ENCODE measurements at places on chromosomes 1 and 21.

- DNase-seq, result no peak
Measured at GRCh38 chr1:167453123-167453522, 65.2 kb downstream of the CD247 start.

- DNase-seq, result no peak
Measured at GRCh38 chr1:183155939-183156338, 30.1 kb upstream of the LAMC2 start.

GRCh38 chr1:171509191-171509590 is 23.9 kb downstream of the PRRC2C start:
- no peak for DNase-seq

- DNase-seq, result no peak
Measured at GRCh38 chr1:166080277-166080966, 86.4 kb downstream of the FAM78B start.

DNA sequence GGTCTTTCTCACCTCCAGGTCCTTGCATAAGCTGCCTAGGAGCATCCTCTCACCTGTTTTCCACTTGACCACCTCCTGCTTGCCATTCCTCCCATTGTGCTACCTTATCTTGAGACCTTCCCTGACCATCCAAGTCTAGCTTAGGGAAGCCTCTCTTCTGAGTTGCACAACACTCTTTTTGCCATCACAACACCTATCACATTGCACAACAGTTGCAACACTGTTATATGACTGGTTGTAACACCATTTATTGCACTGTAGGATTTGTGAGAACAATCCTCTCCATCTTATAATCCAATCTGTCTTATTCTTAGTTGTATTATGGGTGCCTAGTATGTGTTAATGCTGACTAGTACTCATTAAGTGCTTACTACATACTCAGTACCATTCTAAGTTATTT is 488.7 kb downstream of the OMA1 start:
- DNase-seq, result no peak

DNA sequence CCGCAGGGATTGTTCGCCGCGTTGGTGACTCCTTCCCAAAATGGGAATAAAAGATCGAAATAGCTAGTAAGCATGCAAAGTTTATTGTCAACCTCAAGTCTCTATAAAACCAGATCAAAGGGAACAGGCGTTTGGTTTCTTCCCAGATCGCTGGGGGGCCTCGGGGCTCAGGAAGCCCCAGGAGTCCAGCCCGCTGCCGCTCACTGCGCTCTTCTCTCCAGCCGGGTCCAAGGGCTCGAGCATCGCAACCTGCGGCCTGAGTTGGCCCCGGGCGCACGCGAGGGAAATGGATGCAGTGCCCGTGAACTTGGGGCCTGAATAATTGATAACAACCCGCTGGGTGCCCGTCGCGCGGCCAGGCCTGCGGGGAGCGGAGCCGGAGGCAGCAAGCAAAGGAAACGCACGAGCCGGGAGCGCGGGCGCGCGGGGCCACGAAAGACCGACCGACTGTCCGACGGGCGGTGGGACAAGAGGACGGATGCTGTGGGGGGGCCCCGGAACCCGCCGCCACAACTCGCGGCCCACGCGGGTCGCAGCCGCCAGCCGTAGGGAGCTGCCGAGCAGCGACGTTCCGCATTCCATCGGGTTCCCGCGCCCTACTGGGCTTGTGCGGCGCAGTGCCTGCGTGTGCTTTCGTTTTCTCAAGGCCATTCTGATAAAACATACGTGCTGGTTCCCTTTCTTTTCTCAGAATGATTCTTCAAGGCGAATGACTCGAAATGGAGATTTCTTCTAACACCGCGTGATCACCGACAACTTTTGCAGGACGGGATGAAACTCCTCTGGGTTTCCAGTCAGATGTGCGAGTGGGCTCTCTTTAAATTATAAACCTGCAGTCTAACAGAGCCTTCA is 14.0 kb upstream of the ALX3 start:
- no peak for DNase-seq
